EH (cell line): ENCODE measurements at places on chromosomes 7 and 10.
A peak's percentile ranks its signal among the peaks of the same experiment; 100 is the strongest.

DNA sequence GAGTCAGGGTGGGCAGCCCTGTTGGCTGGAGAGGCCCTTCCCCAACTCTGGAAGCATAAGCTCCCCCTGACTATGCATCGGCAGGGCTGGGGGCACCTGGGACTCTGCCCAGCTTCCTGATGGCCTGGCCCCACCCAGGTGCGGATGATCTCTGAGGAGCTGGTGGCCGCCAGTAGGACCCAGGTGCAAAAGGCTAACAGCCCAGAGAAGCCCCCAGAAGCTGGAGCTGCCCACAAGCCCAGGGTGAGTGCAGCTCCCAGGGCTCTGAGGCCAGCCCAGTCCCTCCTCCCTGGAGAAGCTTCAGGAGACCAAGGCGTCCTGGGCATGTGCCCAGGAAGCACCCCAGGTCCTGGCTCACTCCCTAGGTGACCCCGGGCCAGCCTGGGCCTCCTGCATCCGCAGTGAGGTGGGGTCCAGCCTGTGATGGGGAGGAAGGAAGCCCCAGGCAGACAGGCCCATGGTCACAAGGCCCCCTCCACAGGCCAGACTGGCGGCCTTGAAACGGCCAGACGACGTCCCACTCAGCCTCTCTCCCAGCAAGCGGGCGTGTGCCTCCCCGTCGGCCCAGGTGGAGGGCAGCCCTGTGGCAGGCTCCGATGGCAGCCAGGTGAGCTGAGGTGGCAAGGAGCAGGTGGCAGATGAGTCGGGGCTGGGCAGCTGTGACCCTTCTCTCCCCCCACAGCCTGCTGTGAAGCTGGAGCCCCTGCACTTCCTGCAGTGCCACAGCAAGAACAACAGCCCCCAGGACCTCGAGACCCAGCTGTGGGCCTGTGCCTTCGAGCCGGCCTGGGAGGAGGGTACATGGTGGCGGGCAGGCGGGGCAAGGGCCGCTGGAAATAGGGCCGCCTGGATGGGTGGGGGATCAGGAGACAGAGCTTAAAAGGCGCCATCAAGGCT lies 3.0 kb downstream of the LRWD1 start:
- no peak for DNase-seq

DNA sequence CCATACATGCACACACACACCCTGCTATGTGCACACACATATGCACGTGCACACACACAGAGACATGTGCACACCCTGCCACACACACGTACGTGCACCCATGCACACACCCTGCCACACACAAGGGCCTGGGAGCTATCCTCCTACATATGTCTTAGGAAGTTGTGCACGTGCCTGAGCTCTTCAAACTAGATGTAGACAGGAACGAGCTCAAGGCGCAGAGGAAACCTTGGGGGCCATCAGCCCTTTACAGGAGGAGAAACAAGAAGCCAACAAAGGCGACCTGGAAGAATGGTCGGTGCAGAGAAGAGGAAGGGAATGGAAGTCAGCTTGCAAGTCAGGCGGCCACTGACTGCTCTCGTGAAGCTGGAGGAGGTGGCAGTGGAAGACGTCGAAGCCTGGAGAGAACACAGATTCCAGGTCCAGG lies 58.7 kb downstream of the AOC1 start:
- no peak for DNase-seq

DNA sequence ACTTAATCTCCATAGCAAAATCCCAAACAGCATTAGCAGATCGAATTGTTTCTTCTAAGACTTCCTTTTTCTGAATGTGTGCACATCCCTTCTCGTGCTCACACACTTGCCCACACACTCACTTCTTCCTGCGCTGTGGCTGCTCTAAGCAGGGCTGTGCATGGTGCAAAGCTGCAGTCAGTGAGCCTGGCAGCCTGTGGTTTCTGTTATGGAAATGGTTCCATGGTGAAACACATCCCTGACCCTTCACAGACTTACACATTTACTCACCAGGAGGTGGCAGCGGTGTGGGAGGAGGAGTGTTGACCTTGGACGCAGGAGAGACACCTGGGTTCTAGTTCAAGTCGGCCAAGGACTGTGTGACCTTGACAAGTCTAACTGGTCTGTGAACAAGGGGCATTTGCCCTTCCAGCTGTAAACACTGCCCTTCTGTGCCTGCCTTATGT lies 24.9 kb downstream of the MTURN start:
- peak; percentile 50 for DNase-seq

- no peak for DNase-seq
Observed at GRCh38 chr10:73716251-73716650, 18.3 kb upstream of the AGAP5 start.

- peak; percentile 69 for DNase-seq
Observed at GRCh38 chr7:43117095-43117494, 4.6 kb downstream of the HECW1 start.

- DNase-seq: peak; percentile 11
Observed at GRCh38 chr10:126101325-126101724, 205.0 kb downstream of the FANK1 start.

GRCh38 chr7:12436896-12437535 lies 33.4 kb upstream of the VWDE start:
- no peak for DNase-seq

DNA sequence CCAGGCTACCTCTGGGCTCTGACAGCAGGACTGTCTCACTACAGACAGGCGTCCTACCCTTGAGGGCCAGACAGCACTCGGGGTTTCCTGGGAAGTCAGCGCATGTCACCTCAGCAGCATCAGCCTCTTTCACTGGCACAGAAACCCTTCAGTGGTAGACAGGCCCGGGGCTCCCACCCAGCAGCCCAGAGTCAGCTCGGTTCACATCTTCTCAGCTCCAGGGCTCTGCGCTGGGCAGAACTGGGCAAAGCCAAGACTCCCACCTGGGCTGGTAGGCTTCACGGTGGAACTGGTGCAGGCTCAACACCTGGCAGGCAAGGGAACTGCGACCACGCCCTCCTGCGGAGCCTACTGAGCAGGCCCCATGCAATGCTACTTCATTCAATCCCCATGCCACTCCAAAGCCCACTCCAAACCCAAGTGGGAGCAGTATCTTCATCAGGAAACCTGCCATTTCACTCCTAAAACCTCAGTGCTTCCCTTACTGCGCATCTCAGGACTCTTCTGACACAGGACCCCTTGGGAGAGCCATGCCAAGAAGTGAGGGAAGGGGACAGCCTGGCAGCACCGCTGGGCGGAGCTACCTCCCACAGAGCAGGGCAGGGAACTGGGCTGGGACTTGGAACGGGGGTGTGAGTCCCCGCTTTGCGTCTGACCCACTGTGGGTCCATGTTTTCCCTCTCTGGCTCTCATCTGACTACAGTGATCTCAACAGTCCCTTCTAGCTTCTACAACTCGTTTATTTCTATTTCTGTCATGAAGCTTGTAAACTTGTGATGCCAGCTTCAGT lies 60.4 kb downstream of the SCRN1 start:
- no peak for DNase-seq

DNA sequence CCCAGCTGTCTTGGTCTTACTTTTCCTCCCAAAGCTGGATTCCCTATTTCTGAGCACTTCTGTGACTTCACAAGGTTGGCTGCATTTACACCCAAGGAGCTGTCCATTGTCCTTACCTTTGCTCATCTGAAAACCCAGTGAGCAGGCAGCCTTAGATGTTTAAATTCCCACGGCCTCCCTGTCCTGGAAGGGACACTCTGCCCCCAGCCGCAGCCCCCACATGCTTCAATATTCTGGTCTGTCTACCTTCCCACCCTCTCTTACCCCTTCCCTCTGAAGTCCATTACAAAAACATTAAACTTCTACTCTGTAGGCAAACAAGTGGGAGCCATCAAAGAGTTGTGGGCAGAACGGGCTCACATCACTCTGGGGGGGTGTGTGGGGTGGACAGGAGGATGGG lies 73.8 kb upstream of the EFCAB10 start:
- peak; percentile 67 for DNase-seq

DNA sequence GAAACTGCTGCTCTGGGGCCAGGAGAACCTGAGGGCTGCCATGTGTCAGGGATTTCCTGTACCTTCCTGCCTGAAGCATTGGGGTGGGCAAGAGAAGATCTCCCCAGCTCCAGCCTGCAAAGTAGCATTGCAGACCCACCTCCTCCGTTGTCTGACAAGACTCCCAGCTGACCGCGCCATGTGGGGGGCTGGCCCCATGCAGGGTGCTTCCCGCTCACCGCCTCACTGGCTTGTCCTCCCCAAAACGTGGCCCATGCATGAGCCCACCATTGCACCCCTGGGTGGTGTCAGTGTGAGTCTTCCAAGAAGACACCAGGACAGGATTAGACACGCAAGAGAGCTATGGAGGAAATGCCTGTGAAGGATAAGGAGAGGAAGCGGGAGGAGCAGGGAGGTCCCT lies 68.3 kb downstream of the ABRAXAS2 start:
- DNase-seq: no peak

GRCh38 chr10:32956365-32957197 lies 1.4 kb downstream of the ITGB1 start:
- DNase-seq: peak; percentile 35

DNA sequence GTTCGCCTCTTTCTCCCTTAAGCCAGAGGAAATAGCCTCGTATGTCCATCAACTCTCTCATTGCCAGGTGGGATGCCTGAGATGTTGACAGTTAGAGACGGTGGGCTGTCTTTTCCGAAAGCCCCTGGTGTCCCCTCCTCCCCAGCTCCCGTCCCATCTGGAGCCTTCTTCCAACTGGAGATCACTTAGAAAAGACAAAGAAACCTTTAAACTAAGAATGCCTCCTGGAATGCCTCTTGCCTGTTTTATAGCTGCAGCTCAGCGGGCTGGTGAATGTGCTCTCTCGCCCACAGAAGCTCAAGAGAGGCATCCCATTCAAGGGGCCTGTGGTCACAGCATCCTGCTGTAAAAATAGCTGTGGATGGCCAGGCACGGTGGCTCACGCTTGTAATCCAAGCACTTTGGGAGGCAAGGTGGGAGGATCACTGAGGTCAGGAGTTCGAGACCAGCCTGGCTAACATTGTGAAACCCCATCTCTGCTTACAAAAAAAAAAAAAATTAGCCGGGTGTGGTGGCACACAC lies 5.2 kb upstream of the MYL10 start:
- DNase-seq: peak; percentile 59

DNA sequence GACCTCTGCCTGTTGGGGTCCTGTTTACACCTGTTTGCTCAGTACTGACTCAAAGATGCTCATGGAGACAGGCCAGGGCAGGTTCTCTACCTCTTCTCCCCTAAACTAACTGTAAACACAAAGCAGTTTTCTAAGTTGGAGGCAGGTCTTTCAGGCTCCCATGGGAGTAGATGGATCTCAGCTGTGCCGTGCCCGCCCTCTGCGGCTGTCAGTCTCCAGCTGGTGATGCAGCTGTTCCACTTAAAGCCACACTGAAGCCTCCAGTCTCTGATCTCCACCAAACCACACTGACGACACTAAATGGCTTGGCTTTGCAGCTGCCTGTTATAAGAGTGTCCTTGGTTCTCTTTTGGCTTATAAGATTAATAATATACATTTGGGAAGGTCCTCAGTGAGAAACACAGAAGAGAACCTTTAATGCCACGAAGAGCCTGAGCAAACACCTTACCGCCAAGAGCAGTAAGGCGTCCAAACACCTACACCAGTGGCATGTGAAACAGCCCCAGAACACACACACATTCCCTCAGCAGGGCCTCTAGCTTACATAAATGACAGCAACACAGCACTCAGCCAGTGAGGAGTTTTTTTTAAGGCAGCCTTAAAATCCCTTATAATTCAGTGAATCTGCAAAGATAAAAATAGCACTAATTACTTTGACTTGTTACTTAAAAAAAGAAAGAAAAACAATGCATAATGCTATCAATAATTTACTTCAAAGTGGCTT lies 60.4 kb upstream of the KCNIP2 start:
- DNase-seq: no peak
